NCI-H510A (cell line): ENCODE measurements at places on chromosomes 16 and 17.
A peak's percentile ranks its signal among the peaks of the same experiment; 100 is the strongest.

DNA sequence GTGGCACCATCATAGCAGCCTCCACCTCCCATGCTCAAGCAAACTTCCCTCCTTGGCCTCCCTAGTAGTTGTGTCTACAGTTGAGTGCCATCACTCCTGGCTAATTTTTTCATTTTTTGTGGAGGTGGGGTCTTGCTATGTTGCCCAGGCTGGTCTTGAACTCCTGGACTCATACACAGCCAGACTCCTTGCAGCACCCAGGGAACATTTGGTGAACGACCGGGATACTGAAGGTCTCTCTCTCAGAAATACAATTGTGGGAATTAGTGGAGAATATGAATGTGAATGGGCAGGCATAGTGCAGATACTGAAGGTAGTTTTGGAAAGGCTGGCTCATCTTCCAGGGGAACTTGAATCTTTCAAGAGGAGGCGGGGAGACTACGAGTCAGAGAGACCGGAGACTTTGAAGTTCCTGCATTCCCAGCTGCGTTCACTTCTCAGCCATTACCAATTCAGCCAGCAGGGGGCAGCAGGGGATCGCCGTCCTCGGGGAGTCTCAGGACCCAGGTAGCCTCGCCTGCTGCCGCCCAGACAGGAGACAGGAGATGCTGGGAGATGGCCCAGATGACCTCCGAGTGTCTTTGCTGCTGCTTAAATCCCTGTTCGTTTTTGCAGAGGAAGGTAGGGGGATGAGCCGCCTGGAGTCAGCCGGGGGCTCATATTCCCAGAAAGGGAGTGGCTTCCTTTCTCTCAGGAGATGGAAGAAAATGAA, 68.6 kb downstream of the HAPSTR1 start:
- no peak for DNase-seq

DNA sequence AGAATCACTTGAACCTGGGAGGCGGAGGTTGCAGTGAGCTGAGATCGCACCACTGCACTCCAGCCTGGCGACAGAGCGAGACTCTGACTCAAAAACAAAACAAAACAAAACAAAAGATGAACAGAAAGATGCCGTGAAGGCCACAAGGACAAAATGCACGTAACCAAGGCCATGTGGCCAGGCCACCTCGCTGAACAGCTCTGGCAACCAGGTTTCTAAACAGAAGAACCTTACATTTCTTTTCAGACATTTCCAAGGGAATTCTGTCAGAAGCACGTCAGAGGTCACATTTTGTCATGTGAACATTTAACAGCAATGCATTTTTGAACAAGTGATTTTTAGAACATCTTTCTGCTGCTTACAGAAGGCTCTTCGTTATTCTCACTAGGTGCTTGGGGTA, 28.8 kb downstream of the USP22 start:
- no peak for DNase-seq

DNA sequence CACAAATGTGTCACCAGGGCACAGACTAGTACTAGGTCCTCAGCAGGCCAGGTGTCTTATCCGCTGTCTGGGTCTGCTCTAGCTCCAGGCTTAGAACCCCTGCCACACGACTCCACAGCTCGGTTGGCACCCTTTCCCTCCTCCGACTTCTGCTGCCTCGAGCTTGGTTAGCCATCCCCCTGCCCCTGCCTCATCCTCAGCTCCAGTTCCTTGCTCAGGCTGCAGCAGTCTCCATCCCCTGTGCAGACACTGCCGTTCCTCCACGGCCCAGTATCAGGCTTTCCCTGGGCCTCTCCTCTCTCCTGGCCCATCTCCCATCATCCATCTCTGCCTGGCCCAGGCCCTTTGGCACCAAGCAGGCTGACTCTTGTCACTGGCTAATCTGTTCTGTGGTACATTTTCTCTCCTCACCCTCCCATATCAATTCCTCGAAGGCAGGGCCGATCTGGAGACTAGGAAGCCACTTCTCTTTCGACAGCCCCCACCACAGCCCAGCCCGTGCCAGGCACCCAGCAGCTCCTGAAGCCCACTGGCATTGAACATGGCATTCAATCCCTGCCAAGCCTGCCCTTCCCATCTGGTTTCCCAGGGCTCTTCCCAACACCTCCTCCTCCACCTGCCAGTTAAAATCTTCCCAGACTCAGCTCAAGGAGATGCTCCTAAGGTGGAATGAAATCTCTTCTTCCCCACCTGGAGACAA, 1.4 kb upstream of the GRN start:
- DNase-seq = no peak

DNA sequence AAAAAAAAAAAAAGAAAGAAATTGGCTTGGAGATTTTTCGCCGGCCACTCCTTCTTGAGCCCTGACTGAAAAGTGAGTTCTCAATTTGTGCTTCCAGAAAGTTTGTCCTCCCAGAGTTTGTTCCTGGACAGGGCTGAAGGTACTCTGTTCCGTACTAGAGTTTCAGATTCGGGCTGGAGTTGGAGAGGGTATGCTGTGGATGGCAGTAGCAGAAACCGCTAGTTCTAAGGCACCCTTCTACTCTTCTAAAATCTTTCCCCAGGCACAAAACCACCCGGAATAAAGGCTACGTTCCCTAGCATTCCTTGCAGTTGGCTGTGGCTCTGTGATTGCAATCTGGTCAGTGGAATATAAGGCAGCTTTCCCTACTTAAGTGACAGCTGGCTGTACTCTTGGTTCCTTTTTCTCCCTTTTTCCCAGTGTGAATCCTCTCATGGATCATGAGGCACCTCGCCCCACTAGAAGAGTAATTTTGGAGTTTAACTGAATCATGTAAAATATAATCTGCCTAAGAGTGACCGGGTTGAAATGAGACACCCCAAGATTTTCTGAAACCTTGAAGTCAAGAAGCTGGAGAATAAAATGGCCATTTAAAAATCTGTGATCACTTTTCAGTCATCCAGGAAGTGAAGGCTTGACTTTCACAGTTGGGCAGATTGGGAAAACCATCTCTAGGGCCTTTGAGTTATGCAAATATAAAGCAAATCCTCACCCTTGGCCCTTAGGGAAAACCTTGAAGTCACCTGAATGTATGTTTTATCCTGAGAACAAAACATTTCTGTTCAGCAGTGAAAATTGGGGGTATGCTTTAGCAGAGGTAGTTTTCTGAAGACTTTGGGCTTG, 901 bp upstream of the HEATR6 start:
- DNase-seq = no peak

GRCh38 chr16:75333721-75334163, 82.3 kb upstream of the BCAR1 start:
- no peak for DNase-seq

DNA sequence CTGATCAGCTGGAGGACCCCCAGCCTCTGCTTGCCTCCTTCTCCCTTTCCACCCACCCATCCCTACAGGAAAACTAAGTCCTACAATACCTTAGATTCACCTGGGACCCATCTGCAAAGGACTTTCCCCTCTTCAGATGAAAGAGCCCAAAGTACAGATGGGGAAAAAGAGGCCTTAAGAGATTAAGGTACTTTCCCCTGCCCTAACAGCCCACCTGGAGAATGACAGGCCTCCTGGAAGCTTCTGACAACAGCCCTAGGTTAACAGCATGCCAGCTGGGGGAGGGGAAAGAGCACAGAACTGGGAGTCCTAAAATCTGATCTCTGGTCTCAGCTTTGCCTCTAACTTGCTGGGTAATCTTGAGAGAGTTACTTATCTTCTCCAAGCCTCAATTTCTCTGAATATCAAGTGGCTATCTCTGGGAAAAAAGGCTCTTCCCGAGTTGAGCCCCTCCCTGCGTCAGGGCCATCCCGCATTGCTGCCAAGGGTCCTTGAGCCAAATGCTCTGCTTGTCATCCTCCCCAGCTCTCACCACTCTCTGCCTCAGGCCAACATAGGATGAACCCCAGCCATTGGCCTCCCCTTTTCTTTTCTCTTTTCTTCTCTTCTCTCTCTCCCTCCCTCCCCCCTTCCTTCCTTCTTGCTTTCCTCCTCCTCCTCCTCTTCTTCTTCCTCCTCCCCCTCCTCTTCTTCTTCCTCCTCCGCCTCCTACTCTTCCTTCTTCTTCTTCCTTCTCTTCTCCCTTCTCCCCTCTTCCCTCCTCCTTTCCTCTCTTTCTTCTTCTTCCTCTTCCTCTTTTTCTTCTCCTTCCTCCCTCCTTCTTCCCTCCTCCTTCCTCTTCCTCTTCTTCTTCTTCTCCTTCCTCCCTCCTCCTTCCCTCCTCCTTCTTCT, 22.5 kb upstream of the SP6 start:
- no peak for DNase-seq

DNA sequence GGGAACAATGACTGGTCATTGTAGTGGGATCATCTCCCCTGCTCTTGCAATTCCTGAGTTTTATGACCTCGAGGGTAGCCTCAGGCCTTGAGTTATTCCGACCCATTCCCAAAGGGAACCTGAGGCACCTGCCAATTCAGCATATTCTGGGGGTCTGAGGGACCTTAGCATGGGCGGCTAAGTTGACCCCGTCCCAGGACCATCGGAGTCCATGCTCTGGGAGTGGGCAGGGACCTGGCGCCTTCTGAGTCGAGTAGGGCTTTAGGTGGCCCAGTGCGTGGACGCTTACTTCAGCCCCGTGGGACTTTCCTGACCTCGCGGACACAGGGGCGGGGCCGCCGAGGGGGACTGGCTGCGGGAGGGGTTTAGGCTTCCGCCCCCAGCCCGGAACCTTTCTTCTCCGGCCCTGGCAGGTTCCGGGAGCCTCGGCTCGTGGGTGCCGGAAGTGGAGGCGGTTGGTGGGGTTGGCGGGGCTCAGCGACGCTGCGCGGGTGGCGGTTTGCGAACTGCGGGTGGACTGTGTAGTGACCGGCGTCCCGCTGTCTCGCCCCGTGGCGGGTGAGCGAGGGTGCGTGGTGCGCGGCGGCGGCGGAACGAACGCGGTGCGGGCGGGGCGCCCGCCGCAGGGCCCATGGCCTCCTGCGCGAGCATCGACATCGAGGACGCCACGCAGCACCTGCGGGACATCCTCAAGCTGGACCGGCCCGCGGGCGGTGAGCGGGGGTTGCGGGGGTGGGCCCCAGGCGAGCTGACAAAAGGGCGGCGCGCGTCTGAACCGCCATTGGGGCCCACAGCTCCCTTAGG, at the start of gene EDC4:
Gene EDC4, plus strand, starts transcription at position 422 of the 804 bp plus-strand sequence. Its CDS starts 210 bp downstream, at position 632.
- DNase-seq = peak; percentile 32
